ENCODE measurements at places on chromosomes 12 and 14.

GRCh38 chr12:110686294-110686903, 2.5 kb downstream of the HVCN1 start:
- DNase-seq, result no peak

- DNase-seq, result no peak
Measured at GRCh38 chr14:99691111-99691885, 7.2 kb downstream of the CYP46A1 start.

DNA sequence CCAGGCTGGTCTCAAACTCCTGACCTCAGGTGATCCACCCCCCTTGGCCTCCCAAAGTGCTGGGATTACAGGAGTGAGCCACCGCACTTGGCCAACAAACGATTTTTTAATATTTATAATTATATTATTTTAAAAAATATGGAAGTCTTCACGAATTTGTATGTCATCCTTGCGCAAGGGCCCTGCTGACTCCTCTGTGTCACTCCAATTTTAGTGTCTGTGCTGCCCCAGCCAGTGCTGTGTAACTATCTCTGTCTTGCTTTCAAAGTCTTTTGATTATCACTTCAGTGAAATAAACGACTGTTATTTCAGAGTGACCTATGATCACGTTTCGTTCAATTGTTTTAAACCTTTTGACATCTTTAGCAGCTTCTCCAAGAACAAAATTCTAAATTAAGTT, 13.1 kb upstream of the MMP17 start:
- no peak for DNase-seq

GRCh38 chr14:95875831-95876760, 536 bp upstream of the TUNAR start:
- no peak for DNase-seq

DNA sequence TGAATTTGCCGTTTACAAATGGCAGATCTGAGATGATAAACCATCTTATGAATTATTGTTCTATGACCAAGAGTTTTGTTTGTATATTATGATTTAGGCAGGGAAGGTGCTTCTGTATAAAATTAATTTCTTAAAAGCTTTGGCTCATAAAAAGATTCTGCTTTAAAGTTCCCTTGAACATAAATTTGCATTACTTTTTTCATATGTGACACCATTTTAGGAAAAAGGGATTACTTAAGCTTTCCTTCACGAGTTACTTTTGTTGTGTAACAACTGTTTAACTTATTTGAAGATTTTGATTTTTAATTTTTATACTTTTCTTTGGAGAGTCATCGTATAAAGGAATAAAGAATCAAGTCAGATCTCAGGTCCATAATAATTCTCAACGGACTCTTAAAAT, 3.3 kb downstream of the ETNK1 start:
- DNase-seq, result no peak

DNA sequence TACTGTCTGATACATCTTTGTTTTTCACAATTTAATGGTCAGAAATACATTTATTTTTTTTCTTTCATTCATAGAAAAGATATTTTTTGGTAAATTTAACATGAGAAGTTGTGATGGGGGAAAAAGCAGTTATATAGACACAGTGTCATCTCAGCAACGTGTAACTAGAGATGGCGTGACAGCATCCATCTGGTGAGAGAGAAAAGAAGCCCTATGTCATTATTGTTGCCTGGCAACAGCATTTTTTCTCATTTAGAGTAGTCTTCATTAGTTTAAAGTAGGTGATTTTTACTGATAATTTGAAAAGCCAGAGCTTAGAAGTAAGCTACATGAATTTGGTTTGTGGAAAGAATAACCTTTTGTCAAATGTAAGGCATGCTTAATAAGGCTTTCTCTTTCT, 128.6 kb downstream of the ACSS3 start:
- no peak for DNase-seq

All from stimulated activated CD4-positive, alpha-beta T cell treated with anti-CD3 and anti-CD28 coated beads, TNF-alpha, amount 100 ng/mL, for 24 hours (primary cell).